ENCODE measurements at places on chromosomes 3 and 15. TPM values are rescaled to one million over a fixed set of nuclear protein-coding genes. Genes with fewer than 3 reads are reported as not detected.

MITF gene
- total RNA-seq: 15.7 TPM

IGSF10 gene
- total RNA-seq: 1.8 TPM

LRRC34 gene
- total RNA-seq: 6.6 TPM

ECE2 gene
- total RNA-seq: not detected

APOD gene
- total RNA-seq: not detected

P2RY12 gene
- not detected for total RNA-seq

ACAN gene
- 0.93 TPM for total RNA-seq

TMC3 gene
- total RNA-seq: 0.10 TPM

DLG1 gene
- 115 TPM for total RNA-seq

MKRN2OS gene
- total RNA-seq: 1.7 TPM

GRCh38 chr3:152927131-152927530, 92.2 kb downstream of the P2RY1 start:
- no peak for DNase-seq
- H3K27ac ChIP-seq: no peak overlapping the region
- H3K4me1 ChIP-seq: no peaks in the 10 kb centered on the region
- no peak overlapping the region for H3K4me3 ChIP-seq

DNA sequence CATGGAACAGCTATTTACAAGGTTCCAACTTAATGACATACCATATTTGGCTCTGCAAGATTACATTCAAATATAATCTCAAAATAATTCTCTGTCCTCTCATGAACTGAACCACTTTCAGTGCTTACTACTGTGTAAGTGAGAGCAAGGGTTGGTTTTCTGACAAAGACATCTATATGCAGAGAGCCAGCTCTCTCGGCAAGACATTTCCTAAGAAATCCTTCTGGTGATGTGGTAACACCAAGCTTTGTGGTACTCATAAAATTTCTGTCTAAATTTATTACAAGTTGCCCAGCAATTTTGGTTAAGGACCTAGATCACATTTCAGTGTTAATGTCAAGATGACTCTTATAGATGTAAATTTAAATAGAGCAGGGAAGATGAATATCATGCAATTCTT, 184.9 kb downstream of the GAP43 start:
- H3K36me3 ChIP-seq: no peaks in the 10 kb centered on the region
- peaks cover 8% of the 10 kb centered on the region for H3K4me1 ChIP-seq
- no peak overlapping the region for H3K27ac ChIP-seq
- DNase-seq: no peak
- no peak overlapping the region for H3K4me3 ChIP-seq
- H3K27me3 ChIP-seq: no peaks in the 10 kb centered on the region

GRCh38 chr3:118766306-118766669, 268.4 kb downstream of the IGSF11 start:
- H3K4me3 ChIP-seq: no peak overlapping the region
- DNase-seq: no peak
- H3K27ac ChIP-seq: no peak overlapping the region
- no peaks in the 10 kb centered on the region for H3K36me3 ChIP-seq
- peaks cover 2% of the 10 kb centered on the region for H3K4me1 ChIP-seq

GRCh38 chr3:53464424-53464823, 30.0 kb upstream of the CACNA1D start:
- peaks cover 2% of the 10 kb centered on the region for H3K4me1 ChIP-seq
- DNase-seq: no peak
- no peak overlapping the region for H3K27ac ChIP-seq
- H3K27me3 ChIP-seq: peaks cover 4% of the 10 kb centered on the region
- H3K36me3 ChIP-seq: no peaks in the 10 kb centered on the region
- no peak overlapping the region for H3K4me3 ChIP-seq

DNA sequence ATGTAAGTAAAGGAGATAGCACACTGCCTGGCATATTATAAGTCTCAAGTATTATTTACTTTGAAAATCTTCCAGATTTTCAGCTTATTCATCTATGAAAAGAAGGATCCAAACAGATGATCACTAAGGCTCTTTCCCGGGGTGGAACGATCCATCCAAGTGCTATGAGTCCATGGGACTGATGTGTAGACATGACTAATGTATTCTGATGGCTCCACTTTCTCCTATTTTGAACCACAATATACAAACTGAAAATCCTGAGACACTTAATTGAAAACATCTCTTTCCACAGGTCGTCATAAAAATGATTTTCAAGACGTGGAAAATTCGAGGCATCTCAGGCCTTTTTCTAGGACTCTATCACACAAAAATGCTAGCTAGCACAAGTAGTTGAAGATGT, 33.4 kb upstream of the CHRM5 start:
- DNase-seq: no peak
- H3K27ac ChIP-seq: no peak overlapping the region
- no peaks in the 10 kb centered on the region for H3K27me3 ChIP-seq
- H3K4me3 ChIP-seq: no peak overlapping the region
- no peaks in the 10 kb centered on the region for H3K4me1 ChIP-seq
- H3K36me3 ChIP-seq: no peaks in the 10 kb centered on the region

DNA sequence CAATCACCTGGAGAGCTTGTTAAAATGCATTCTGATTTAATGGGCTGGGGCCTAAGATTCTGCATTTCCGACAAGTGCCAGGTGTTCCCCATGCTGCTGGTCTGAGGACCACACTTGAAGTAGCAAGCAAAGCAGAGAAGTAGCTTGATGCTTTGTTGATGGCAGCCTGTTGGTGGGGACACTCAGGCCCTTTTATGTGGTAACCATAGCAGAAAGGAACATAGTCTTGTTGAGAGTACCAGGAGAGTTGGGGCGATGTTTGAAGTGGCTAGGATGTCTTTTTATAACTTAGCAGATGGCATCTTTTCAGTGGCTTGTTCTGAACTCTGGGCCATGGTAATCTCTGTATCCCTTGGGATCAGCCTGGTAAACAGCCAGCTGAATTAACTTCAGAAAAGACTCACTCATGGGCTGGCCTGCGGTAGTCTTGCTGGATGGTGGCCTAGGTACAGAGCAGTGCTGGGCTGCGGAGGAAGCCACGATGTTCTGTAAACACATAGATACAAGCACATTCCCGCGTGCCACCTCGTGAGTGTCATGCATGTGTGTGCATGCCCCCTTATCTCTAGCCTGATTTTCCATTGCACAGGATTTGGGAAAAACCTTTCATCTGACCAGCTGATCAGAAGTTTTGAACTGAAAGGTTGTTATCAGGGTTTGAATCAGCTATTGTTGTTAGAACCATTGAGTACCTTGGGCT, 292.4 kb upstream of the LRRFIP2 start:
- no peaks in the 10 kb centered on the region for H3K27me3 ChIP-seq
- H3K4me1 ChIP-seq: peaks cover 4% of the 10 kb centered on the region
- no peak for DNase-seq
- no peak overlapping the region for H3K27ac ChIP-seq
- H3K4me3 ChIP-seq: no peak overlapping the region
- H3K36me3 ChIP-seq: peaks cover 2% of the 10 kb centered on the region

DNA sequence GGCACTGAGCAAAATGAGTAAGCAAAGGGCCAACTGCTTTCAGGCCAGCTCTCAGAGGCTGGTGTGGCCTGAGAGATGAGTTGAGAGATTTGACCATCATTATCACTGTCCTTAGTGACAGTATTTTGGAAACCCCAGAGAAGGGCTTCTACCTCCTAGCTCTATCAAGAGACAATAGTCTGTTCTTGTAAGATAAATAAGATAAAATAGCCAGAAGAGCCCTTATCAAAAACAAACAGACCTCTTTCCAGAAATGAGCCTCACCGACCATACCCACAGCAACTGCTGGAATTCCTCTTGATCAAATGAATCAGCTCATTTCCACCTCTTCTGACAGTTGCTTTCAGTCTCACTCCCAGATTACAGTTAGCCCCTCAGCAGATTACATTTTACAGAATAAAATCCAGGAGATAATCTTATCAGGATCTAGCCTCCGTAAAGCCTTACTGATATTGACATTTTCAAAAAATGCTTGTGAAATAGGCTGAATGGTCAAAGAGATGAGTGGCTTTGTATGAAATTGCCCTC, 4.5 kb downstream of the HDC start:
- H3K27ac ChIP-seq: no peak overlapping the region
- DNase-seq: no peak

- H3K4me1 ChIP-seq: peaks cover 3% of the 10 kb centered on the region
- H3K36me3 ChIP-seq: peaks cover 2% of the 10 kb centered on the region
- no peak for DNase-seq
- H3K27ac ChIP-seq: no peak overlapping the region
Measured at GRCh38 chr3:15805756-15806266, 8.0 kb upstream of the ANKRD28 start.

DNA sequence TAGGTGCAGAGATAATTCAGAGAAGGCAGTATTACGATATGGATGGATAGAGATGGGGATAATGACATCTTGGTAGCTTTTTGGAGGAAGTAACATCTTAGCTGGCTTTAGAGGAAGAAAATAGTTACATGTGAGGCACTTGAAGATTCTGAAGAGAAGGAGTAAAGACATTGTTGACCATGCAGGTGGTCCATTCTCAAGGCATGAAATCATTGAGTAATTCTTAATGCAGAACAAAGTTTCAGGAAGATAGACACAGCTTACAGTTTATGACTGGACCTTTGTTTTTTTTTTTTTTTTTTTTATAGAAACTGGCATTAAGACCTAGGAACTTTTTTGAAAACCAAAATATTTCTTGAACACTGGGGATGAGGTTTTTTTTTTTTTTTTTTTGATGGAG, 28.2 kb downstream of the MBNL1 start:
- DNase-seq: no peak
- peaks cover 9% of the 10 kb centered on the region for H3K36me3 ChIP-seq
- no peaks in the 10 kb centered on the region for H3K27me3 ChIP-seq
- peaks cover 23% of the 10 kb centered on the region for H3K4me1 ChIP-seq

DNA sequence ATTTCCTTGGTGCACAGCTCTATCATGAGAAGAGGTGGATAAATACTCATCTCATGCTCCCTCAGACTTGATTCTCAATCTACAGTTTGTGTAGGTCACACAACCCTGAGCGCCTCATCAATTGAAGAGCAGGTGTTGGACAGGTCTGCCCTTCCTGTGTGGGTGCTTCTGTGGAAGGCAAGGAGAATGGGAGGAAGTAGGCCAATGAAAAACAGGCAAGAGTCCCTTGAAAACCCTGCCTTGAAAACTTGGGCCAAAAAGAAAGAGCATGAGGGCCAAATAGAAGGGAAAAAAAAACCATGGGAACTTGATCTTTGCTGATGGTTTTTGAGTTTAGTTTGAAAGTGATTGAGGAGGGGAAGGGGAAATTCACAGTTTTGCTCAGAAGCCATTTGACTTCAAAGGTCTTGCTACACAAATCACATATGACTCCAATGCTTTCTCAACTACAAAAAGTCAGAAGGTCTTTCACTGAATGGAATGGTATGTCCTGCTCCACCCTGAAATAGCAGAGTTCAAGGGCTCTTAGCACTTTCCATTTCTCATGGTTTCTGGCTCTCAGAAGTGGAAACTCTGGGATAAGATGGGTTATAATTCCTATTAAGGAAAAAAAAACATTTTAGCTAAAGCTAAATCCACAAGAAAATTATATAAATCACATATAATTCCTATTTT, 37.2 kb upstream of the TM4SF1 start:
- H3K4me3 ChIP-seq: no peak overlapping the region
- H3K27me3 ChIP-seq: no peaks in the 10 kb centered on the region
- H3K36me3 ChIP-seq: no peaks in the 10 kb centered on the region
- no peak for DNase-seq

DNA sequence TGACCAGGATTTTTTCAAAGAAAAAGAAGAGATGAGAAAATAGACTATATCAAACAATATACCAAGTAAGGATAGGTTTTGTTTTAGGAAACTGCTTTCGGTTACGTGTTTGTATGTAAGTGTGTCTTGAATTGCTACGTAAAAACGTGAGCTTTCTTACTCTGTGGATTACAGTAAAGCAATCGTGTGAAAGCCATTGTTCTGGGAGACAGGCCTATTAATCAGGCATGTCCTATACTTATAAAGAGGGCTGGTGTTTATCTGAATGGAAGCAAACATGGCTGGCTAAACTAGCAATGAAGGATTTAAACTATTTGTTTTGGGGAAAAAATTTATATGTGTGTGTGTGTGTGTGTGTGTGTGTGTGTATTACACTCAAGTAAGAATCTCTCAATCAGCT, 2.6 kb downstream of the EHHADH start:
- peak overlapping the region; percentile 56 for H3K4me3 ChIP-seq
- peaks cover 5% of the 10 kb centered on the region for H3K36me3 ChIP-seq
- peak overlapping the region; percentile 75 for H3K27ac ChIP-seq
- no peaks in the 10 kb centered on the region for H3K27me3 ChIP-seq
- no peak for DNase-seq

DNA sequence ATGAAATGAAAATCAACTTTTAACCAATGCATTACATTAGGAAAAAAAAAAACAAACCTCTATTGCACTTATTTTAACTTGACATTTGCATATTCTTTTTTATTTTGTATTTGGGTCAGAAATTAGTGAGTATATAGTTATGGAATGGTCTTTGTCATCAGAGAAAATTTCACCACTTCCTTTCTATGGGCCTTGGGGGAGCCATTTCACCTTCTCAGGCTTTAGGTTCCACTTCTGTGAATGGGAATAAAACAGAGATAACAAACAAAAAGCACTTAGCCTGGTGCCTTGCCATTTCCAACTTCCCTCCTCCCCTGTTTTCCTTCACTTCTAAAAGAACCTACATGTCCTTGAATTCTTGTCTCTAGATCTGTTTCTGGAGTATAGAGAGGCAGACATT, 168.0 kb upstream of the STT3B start:
- DNase-seq: no peak
- no peak overlapping the region for H3K4me3 ChIP-seq
- H3K27me3 ChIP-seq: peaks cover 2% of the 10 kb centered on the region
- no peak overlapping the region for H3K27ac ChIP-seq
- peaks cover 11% of the 10 kb centered on the region for H3K4me1 ChIP-seq
- H3K36me3 ChIP-seq: no peaks in the 10 kb centered on the region

DNA sequence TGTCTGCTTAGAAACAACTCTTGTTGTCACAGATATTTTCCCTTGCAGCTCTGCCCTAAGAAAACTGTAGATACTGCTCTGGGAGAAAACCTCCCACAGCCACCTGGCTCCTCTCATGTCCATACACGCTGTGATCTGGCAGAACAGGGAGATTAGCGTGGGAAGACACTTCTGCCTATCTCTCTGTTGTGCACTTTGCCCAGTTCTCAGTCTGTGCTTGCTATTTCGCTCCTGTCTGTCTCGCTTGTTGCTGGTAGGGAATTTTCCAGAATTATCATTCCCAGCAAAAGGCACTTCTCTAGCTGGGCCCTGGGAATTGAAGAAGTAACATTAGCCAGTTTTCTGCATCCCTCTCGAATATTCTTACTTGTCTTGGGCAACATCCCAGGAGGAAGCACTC, 8.1 kb upstream of the GATM start:
- peaks cover 9% of the 10 kb centered on the region for H3K27me3 ChIP-seq
- DNase-seq: no peak
- H3K4me1 ChIP-seq: peaks cover 29% of the 10 kb centered on the region
- H3K4me3 ChIP-seq: no peak overlapping the region

GRCh38 chr3:49534581-49535441, 19.5 kb upstream of the BSN start:
- peaks cover 12% of the 10 kb centered on the region for H3K36me3 ChIP-seq
- peak overlapping the region; percentile 81 for H3K27ac ChIP-seq
- H3K4me1 ChIP-seq: peaks cover 11% of the 10 kb centered on the region
- peak; percentile 22 for DNase-seq

DNA sequence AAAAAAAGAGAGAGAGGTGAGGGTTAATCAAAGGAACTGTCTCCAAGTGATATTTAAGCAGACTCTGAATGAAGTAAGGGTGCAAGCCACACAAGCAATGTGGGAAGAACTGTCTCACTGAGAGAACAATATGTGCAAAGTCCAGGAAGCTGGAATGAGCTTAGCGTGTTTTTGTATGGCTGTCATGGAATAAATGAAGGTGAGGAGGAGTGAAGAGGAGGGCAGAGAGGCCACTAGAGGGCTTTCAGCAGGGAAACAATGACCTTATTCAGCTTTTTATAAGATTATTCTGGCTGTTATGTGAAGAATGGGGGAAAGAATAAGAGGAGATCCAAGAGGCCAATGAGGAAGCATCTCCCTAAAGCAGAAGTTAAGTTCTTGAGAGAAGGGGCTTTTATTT, 86.9 kb upstream of the COL8A1 start:
- no peaks in the 10 kb centered on the region for H3K36me3 ChIP-seq
- H3K27me3 ChIP-seq: peaks cover 3% of the 10 kb centered on the region
- no peaks in the 10 kb centered on the region for H3K4me1 ChIP-seq
- H3K27ac ChIP-seq: no peak overlapping the region

Data from progenitor cell of endocrine pancreas (in vitro differentiated cells).